ENCODE measurements at places on chromosomes 12 and 14. TPM values are rescaled to one million over a fixed set of nuclear protein-coding genes. Genes with fewer than 3 reads are reported as not detected.

- no peak for DNase-seq
These were observed 11.0 kb upstream of the ANKLE2 start for GRCh38 chr12:132772606-132773005.

NAV3 gene
- total RNA-seq: 58.0 TPM

- peak; percentile 10 for DNase-seq
These were observed 14.7 kb downstream of the GPR132 start for GRCh38 chr14:105050551-105050897.

ASB2 gene
- total RNA-seq: 14.9 TPM

- no peak for DNase-seq
These were observed 47.9 kb upstream of the PLEKHG7 start for GRCh38 chr12:92654929-92655328.

GPRC5D gene
- not detected for total RNA-seq

PDE3A gene
- 0.13 TPM for total RNA-seq

DNA sequence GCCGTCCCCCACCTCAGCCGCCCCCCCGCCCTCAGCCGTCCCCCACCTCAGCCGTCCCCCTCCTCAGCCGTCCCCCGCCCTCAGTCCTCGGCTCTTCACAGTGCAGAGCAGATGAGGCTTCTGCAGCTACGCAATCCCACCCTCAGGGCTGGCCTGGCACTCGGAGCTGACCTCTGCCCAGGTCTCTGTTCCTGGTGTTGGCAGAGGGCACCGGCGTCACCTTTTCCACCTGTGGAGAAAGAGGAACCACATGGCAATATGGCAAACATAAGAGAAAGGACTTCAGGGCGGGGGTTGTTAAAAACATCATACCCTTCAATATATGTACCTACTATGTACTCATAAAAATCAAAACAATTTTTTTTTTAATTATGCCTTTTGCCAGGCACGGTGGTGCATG lies 45.8 kb downstream of the MLXIP start:
- no peak for DNase-seq

INHBE gene
- total RNA-seq: 2.5 TPM

SLC5A8 gene
- not detected for total RNA-seq

AMDHD1 gene
- 0.41 TPM for total RNA-seq

KRT71 gene
- not detected for total RNA-seq

MGAT4C gene
- not detected for total RNA-seq

GRCh38 chr14:38286452-38286851 lies 30.6 kb upstream of the CLEC14A start:
- DNase-seq: no peak

DNA sequence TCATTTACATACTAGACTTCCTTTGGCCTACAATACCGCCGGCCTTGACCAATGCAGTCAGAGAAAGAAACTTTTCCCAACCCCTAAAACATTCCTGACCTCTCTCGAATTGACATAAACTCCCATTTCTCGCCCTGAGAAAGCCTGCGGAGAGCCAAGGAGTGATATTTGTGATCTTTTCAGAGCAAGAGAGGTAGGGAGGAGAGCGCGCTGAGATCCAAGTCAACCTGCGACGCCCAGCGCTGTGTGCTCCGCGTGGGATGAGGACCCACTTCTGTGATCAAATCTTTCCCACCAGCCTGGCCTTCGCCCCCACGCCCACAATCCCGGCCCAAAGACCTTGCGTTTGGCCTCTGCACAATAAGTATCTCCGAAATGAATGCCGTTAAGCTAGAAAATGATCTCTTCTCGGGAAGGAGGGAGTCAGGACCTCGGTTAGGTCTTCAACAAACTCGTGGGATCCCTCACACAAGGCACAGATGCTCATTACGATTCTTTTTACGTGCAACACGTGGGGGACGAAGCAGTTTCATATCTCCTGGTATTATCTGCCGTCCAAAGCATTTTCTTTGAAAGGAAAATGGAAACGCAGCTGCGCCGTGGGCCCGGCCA lies 6.3 kb upstream of the NPAS3 start:
- no peak for DNase-seq
